ENCODE measurements at places on chromosomes 2 and 18. TPM values are rescaled to one million over a fixed set of nuclear protein-coding genes. Genes with fewer than 3 reads are reported as not detected.
A peak's percentile ranks its signal among the peaks of the same experiment; 100 is the strongest.

GRCh38 chr18:25862881-25863600 lies 227.4 kb downstream of the SS18 start:
- H3K27ac ChIP-seq = no peak overlapping the region
- H3K4me1 ChIP-seq = no peaks in the 10 kb centered on the region
- no peaks in the 10 kb centered on the region for H3K36me3 ChIP-seq
- no peak for DNase-seq
- H3K4me3 ChIP-seq = no peak overlapping the region
- no peaks in the 10 kb centered on the region for H3K27me3 ChIP-seq

DNA sequence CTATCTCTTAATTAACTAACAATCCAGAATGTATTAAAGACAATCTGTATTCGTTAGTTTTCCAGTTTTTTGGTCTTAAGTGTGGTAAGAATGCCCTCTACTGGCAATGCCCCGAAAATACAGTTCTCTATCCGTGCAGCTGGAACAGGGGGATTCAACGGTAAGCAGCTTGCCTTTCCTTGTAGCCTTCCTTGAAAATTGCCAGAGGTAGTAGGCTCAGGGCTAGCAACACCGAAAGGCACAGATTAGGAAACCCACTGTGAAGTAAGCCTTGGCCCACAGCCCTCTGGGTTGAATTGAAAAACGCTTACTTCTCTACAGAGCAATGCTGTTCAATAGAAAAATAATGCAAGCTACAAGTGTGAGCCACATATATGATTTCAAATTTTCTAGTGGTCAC lies 17.1 kb upstream of the VPS4B start:
- no peaks in the 10 kb centered on the region for H3K4me1 ChIP-seq
- no peaks in the 10 kb centered on the region for H3K36me3 ChIP-seq
- H3K4me3 ChIP-seq = no peak overlapping the region
- DNase-seq = no peak

GRCh38 chr2:205613970-205614559 lies 68.2 kb upstream of the NRP2 start:
- peaks cover 5% of the 10 kb centered on the region for H3K4me1 ChIP-seq
- no peak overlapping the region for H3K4me3 ChIP-seq
- H3K36me3 ChIP-seq = no peaks in the 10 kb centered on the region
- no peaks in the 10 kb centered on the region for H3K27me3 ChIP-seq

- H3K27ac ChIP-seq = peak overlapping the region; percentile 100
- peak; percentile 28 for DNase-seq
- no peaks in the 10 kb centered on the region for H3K27me3 ChIP-seq
- peaks cover 51% of the 10 kb centered on the region for H3K4me1 ChIP-seq
- peaks cover under 1% of the 10 kb centered on the region for H3K36me3 ChIP-seq
- H3K4me3 ChIP-seq = peak overlapping the region; percentile 66
These were observed 604 bp downstream of the COQ10B start for GRCh38 chr2:197453914-197454398.

DNA sequence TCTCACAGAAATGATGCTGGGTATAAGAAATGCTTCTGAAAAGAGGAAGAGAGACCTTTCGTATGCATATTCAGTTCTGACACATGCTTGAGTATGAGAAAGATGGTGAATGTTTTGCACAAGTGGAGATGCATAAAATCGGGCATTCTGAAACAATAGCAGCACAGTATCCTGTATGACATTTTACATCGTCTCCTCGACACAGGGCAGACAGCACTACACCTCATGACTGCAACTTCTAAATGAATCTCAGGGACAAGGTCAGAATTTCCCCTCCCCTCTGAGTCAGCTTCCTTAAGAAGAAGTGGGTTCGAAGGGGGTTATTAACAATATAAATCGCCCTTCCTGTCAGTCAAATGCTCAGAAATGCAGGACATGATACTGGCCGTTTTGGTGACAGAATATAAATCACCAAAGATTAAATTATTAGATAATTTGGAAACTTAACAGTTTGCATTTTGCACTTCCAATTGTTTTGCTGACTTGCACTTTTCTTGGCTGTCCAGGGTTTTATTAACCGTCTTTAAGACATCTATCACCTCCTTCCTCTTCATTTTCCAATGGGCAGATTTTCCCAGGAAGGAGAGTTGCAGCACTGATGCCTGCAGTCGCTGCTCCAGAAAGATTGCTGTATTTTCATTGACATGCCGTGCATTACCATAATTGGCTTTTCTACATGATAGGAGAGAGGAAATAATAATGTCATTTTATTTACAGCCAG lies 57.2 kb downstream of the TSHZ1 start:
- H3K4me1 ChIP-seq = no peaks in the 10 kb centered on the region
- no peaks in the 10 kb centered on the region for H3K27me3 ChIP-seq
- no peak overlapping the region for H3K27ac ChIP-seq
- H3K36me3 ChIP-seq = no peaks in the 10 kb centered on the region
- no peak for DNase-seq

DNA sequence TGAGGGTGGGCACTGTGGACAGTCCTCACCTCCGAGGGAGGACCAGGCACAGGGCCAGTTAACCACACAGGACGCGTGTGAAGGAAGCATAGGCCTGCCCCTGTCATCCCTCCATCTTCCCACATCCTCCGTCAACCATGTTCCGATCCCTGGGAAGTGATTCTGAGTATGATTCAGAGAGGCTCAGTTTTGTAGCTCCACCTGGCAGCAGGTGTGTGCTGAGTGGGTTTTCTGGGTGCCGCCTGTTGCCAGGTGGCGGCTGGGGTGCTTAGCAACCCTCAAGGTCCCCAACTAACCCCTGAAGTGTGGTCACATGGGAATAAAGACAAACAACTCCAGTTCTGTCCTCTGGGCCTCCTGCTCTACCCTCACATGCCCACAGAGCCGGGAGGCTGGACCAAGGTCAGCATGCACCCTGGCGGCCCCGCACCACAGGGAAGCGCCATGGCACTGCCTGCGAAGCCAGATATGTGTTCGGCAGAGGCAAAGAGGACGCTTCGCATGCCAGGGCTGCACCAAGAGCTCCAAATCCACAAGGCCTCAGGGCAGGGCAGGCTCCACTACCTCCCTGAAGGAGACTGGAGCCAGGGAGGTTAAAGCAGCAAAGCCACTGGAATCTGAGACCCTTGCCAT lies 60.0 kb downstream of the ADCY3 start:
- H3K36me3 ChIP-seq = no peaks in the 10 kb centered on the region
- H3K27me3 ChIP-seq = no peaks in the 10 kb centered on the region
- H3K4me1 ChIP-seq = peaks cover 23% of the 10 kb centered on the region
- no peak for DNase-seq

- H3K36me3 ChIP-seq = peaks cover 27% of the 10 kb centered on the region
- H3K4me3 ChIP-seq = peak within 1 kb of the TSS; percentile 80
- DNase-seq = peak; percentile 83
- peak within 1 kb of the TSS; percentile 88 for H3K27ac ChIP-seq
- no peaks in the 10 kb centered on the region for H3K27me3 ChIP-seq
- H3K4me1 ChIP-seq = peaks cover 75% of the 10 kb centered on the region
These were observed at the start of gene ANKRD39 for GRCh38 chr2:96857667-96858372. TSS of gene ANKRD39 (minus strand) at chr2:96858016. CDS start at chr2:96857987, 29 bp downstream.

- H3K4me3 ChIP-seq = peak overlapping the region; percentile 56
- H3K4me1 ChIP-seq = no peaks in the 10 kb centered on the region
- H3K27me3 ChIP-seq = no peaks in the 10 kb centered on the region
- no peak for DNase-seq
- H3K27ac ChIP-seq = peak overlapping the region; percentile 99
- H3K36me3 ChIP-seq = no peaks in the 10 kb centered on the region
These were observed 113.3 kb upstream of the SERTAD2 start for GRCh38 chr2:64766841-64767669.

DNA sequence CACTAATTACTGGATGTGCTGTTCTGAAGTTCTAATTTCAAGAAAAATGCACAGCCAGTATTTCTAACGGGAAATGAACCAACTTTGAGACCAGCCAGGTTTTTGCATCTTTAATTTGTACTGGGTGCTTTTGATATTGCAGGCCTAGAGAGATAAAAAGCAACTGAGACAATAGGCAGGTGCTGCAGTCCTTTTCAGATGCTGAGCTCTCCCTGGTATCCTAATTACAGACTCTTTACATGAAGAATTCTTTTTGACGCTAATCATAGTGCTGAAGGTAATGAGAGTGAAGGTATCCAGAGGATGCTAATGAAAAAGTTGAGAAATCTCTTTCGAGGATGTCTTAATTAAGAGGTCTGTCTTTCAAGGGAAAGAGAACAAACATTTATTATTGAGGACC lies 85.1 kb downstream of the SERPINB8 start:
- no peak overlapping the region for H3K4me3 ChIP-seq
- H3K4me1 ChIP-seq = no peaks in the 10 kb centered on the region
- no peak overlapping the region for H3K27ac ChIP-seq
- no peaks in the 10 kb centered on the region for H3K36me3 ChIP-seq
- H3K27me3 ChIP-seq = no peaks in the 10 kb centered on the region

IGFBP5 gene
- total RNA-seq = 122 TPM
